ENCODE measurements at places on chromosomes 1 and 21. TPM values are rescaled to one million over a fixed set of nuclear protein-coding genes. Genes with fewer than 3 reads are reported as not detected.

- peak; percentile 85 for DNase-seq
These were observed 6.3 kb upstream of the TNNT2 start for GRCh38 chr1:201383647-201384405.

GRCh38 chr21:28949318-28949717 lies 43.4 kb downstream of the LTN1 start:
- no peak for DNase-seq

- DNase-seq = peak; percentile 80
These were observed 45.6 kb downstream of the SRRM1 start for GRCh38 chr1:24688621-24689195.

DNA sequence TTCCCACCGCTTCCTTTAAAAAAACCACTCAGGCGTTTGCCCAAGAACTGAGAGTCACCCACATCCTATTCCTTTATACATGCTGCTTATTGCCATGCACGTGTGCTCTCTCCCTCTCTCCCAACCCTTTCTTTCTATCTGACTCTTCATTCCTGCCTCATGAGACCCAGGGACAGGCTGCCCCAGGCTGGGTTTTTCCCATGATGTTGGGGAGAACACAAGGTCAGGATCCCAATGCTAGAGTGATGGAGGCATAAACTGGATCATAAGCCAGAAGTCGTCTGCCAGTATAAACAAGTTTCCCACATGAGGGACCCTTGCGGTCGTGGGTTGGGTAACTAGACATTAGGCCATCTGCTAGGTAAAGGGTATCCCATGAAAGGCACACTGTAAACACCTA lies 64.9 kb downstream of the CD2 start:
- peak; percentile 60 for DNase-seq

- DNase-seq = no peak
These were observed 13.8 kb upstream of the FGR start for GRCh38 chr1:27648602-27649305.

DNA sequence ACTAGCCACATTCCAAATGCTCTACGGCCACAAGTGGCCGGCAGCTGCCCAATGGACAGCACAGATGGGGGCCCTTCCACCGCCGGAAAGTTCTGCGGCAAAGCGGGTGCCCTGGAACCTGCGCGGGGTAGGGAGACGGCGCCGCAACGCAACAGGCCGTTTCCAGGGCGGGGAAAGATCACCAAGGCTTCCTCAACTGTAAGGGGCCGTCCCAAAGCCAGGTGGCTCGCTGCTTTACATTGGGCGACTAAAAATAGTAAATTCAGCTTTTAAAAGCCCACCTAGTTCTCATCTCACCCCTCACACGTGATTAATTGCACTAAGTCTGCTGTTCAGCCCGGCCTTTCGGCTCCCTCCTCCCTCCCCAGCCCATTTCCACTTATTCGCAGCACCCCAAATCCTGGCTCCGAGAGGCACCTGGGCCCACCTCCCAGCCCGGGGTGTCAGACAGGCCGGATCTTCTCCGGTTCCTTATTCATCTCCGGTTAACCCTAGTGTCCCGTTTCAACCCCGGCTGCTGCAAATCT lies 643 bp downstream of the CFAP298 start:
- DNase-seq = peak; percentile 50

GRCh38 chr1:67304023-67304422 lies 3.6 kb upstream of the IL12RB2 start:
- DNase-seq = no peak

DNA sequence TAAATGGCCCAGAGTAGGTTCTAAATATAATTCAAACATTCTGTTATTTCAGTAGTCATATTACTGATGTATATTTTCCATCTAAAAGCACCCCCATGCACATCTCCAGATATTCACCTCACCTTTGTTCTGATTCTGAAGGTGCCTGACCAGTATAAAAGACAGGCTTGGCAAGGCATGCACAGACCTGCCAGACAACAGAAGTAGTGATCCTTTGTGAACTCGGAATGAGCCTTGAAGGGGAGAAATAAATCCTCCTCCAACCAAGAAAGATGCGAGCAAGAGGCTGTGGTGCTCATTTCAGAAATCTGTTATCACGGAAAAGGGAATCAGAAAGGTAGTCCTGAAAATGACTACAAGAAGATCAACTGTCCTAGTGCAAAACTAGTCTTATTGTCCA lies 287.3 kb downstream of the VAV3 start:
- DNase-seq = no peak

DNA sequence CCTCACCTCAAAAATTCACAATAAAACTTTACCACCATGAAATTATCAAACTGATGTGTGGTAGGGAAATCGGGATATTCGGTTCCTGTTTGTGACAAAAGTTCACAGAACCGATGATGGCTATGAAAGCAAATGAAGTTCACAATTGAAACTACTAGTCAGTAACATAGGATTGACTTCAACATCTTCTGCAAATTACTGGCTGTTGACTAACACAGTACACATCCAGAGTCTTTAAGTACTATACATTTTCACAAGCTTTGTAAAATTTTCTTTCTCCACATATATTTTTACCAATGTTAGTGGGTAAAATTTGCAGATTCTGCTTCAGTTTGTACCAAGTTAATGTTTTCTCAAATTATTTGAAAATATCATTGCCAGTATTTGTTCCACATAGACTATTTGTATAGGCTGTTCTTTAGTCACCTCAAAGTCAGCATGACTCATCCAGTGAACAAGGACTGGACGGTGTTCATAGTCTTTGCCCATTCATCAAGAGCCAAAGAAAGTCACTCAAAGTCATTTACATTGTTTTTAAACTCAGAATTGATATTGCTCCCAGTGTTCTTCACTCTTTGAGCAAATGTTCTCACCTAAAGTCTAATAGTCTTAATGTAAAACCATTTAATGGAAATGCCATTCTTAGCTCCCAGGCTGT lies 213.4 kb downstream of the USP25 start:
- peak; percentile 39 for DNase-seq

DNA sequence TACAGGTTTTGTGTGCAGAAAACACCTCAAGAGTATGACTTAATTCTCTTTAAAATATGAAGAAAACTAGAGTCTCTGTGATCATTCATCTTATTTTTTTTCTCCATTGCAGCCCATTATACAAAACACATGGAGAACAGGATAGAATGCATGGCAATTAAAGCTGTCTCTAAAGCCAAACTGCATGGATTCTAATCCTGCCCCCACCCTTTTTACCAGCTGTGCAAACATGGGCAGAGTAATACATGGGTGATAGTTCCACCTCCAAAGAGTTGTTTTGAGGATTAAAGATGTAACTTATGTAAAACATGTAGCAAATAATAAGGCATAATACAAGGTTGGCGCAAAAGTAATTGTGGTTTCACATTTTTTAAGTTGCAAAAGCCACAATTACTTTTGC lies 114.4 kb downstream of the CLEC20A start:
- no peak for DNase-seq

DNA sequence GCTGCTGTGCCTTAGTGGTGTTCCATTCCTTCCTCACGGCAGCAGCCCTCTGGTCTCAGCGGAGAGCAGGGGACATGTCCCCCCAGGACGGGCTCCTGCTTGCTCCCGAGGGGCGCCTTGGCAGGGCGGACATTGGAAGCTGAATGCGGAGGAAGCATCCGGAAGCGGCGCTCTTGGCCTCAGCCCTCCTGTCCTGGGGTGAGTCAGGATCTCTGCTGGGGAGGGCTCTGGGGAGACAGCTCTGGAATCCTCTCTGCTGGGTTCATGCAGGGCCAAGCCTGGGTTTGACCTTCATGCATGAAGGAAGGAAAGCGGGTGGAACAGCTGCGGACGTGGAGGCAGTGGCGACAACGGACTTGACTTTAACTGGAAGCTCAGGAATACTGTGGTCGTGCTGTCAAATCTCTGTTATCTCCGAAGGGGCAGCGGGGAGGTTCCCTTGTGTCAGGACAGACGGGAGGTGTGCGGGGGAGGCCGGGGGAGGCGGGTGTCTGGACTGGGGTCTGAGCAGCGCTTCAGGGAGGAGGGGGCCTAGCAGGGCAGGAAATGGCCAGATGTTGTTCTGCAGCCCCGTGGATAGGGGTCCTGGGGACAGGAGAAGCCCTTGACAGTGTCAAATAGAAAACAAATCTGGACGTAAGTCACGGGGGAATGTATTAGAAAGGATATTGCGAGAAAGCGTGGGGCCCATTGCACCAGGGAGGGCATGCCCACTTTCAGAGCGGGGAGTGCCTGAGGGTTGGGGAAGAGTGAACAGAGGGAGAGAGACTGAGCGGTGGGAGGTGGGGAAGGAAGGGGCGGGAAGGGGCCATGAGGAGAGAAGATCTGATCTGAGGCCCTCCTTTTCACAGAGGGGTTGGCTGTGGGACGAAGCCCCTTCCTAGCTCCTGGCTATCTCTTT lies 26.6 kb downstream of the CRYAA start:
- DNase-seq = no peak

GRCh38 chr1:6026095-6026809 lies 19.4 kb upstream of the KCNAB2 start:
- no peak for DNase-seq

- no peak for DNase-seq
These were observed 340.2 kb upstream of the ADAMTS5 start for GRCh38 chr21:27306791-27307775.

- no peak for DNase-seq
These were observed 69.7 kb upstream of the ERG start for GRCh38 chr21:38567970-38568360.

GRCh38 chr1:153587314-153587713 lies 21.7 kb upstream of the S100A2 start:
- peak; percentile 84 for DNase-seq

DNA sequence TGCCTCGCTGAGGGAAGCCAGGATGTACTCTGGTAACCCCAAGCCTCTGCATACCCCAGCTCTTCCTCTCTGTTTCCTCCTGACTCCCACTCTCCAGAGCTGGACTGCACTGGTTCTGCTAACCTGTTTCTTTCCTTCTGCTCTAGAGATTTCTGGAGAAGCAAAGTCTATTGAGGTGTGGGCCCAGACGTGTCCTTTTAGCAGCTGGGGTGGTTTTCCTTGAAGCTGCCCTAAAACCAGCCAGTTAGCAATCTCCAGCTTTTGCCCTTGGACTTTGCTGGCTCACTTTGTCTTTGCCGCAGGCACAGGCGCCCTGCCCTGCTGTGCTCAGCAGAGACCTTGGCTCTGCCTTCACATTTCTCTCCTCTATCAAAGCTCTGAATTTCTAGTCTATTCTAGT lies 171.8 kb upstream of the IVNS1ABP start:
- DNase-seq = no peak

DNA sequence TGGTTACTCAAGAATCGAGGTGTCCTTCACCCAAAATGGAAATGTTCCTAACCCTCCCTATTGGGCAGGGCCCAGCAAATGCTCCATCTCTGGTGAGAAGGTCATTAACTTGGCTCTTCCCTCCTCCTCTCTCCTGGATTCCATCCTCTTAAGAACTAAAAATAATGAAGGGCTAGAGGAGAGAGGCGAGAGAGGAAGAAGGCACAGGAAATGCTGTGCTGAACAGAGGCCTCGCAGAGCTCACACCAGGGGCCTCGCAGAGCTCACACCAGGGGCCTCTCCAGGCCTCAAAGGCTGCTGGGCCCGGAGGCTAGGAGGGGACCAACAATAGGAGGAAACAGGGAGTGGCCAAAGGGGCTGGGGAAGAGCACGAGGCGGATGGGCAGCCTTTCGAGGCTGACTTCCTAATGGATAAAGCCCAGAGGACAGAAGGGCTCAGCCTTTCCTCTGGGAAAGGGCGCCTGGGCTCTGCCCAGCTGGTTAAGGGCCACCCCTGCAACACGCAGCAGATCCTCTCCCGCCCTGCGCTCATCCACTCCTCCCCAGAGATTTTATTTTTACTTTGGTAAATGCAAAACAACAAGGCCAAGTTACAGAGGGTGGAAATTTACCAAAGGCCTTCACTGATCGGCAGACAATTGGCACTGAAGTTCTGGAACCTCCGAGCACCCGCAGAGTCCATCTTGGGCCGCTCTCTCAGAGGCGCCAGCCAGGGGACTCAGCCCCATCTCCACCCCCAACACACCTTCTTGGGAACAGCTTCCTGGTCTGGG lies 78.5 kb downstream of the ITPKB start:
- no peak for DNase-seq

GRCh38 chr1:102050556-102050955 lies 53.8 kb upstream of the OLFM3 start:
- no peak for DNase-seq

GRCh38 chr1:116861137-116861536 lies 48.6 kb upstream of the PTGFRN start:
- no peak for DNase-seq

- DNase-seq = no peak
These were observed 34.9 kb upstream of the ZNF362 start for GRCh38 chr1:33221385-33221758.

- DNase-seq = no peak
These were observed 114.9 kb upstream of the HIVEP3 start for GRCh38 chr1:42033629-42034028.

DNA sequence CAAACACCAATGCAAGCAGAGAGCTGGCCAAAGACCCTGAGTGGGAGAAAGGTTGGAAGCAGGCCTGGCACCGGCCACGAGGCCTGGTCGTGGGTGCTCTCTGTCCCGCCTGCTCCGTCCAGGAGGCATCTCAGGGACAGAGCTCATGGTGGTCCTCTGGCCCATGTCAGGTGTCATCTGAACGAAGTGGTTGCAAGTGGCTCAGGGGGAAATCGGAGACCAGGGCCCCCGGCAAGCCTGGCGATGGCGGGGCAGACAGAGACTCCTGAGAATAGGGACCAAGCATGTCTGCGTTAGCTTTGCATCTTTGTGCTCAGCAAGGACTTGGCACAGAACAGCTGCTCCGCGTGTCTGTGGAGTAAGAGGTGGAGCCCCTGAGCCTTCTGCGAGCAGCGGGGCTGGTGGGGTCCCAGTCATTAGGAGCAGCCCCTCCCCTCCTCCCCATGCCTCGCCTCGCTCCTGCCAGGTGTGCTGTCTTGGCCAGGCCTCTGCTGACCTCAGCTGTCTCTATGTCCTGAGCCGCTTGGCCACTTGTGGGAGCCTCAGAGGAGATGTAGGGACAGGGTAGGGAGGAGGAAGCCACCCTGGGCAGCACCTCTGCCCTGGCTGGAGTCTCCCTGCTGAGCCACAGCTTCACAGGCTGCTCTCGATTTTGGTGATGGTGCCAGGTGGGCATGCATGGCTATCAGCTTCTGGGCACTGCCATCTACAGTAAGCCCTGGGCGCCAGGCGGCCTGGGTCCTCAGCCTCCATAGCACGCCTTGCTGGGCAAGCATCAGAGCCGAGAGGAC lies 362.9 kb upstream of the VAMP3 start:
- no peak for DNase-seq

- no peak for DNase-seq
These were observed 342.0 kb downstream of the SIPA1L2 start for GRCh38 chr1:232287676-232288569.

FAM72A gene
- 9.1 TPM for total RNA-seq

S100A9 gene
- total RNA-seq = not detected

FCRL5 gene
- not detected for total RNA-seq

IL12RB2 gene
- 0.30 TPM for total RNA-seq

RNF11 gene
- 195 TPM for total RNA-seq

EYA3 gene
- 25.4 TPM for total RNA-seq

RASSF5 gene
- 1.6 TPM for total RNA-seq

SPRR3 gene
- not detected for total RNA-seq

AMIGO1 gene
- 1.1 TPM for total RNA-seq

FCGR2B gene
- not detected for total RNA-seq

TMEM51 gene
- total RNA-seq = 22.2 TPM

C2CD4D gene
- total RNA-seq = not detected

Data from M059J (cell line).